ENCODE measurements at places on chromosomes 11 and 22.

DNA sequence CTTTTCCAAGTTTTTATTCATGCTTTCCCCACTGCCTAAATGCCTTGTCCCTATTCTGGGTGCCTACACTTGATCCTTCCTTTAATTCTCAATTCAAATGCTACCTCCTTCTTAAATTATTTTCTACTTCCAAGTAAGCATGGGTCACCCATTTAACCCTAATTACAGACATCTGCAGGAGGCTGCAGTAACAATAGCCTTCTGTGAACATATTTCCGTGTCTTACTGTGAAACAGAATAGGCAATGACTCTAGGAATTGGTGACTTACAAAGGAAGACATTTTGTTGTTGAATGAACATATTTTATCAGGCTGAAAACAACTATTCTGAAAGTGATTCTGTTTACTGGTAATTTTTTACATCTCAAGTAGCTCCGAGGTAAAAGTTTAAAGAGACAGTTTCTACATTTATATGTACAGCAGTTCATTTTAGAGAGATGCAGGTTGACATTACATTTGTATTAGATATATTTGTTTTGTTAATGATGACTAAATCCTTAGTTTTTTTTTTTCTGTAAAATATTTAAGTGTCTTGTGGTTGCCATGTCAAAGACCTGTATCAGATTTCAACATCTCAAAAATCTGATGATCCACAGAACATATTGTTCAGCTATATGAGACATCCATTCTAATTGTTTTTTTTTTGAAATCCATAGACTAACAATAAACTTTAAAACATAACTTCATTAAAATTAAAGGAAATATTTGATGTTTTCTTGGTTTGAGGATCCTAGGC, 316.8 kb downstream of the CASP12 start:
- H3K4me1 ChIP-seq, result no peaks in the 10 kb centered on the region
- no peak overlapping the region for H3K27ac ChIP-seq
- no peaks in the 10 kb centered on the region for H3K36me3 ChIP-seq
- DNase-seq, result no peak

GRCh38 chr11:29306527-29306926, 710.3 kb downstream of the KCNA4 start:
- no peaks in the 10 kb centered on the region for H3K36me3 ChIP-seq
- no peak overlapping the region for H3K4me3 ChIP-seq
- no peak for DNase-seq
- H3K27ac ChIP-seq, result no peak overlapping the region

DNA sequence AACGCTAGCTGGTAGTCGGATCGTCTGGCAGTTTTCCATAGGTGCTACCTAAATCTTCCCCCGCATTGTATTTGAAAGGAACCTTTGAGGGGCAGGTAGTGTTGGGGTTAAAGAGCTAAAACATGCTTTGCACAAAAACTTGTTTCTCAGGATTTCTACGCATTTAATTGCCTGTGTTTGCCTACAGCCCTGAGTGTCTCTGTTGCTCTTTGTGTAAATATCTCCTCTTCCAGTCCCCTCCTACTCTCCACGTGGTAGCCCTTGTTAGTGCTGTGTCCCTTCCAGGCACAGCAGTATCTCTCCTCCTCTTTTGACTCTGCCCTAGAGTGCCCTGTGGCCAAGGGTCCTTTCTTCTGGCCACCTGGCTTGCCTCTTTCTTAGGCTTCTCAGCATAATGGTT, 81.7 kb downstream of the BARX2 start:
- H3K27ac ChIP-seq, result no peak overlapping the region
- H3K4me1 ChIP-seq, result no peaks in the 10 kb centered on the region
- H3K36me3 ChIP-seq, result no peaks in the 10 kb centered on the region
- H3K4me3 ChIP-seq, result no peak overlapping the region
- DNase-seq, result no peak

GRCh38 chr11:20327377-20327935, 36.1 kb upstream of the HTATIP2 start:
- H3K4me1 ChIP-seq, result no peaks in the 10 kb centered on the region
- no peak for DNase-seq
- no peaks in the 10 kb centered on the region for H3K36me3 ChIP-seq
- H3K27me3 ChIP-seq, result peaks cover 3% of the 10 kb centered on the region
- no peak overlapping the region for H3K4me3 ChIP-seq

DNA sequence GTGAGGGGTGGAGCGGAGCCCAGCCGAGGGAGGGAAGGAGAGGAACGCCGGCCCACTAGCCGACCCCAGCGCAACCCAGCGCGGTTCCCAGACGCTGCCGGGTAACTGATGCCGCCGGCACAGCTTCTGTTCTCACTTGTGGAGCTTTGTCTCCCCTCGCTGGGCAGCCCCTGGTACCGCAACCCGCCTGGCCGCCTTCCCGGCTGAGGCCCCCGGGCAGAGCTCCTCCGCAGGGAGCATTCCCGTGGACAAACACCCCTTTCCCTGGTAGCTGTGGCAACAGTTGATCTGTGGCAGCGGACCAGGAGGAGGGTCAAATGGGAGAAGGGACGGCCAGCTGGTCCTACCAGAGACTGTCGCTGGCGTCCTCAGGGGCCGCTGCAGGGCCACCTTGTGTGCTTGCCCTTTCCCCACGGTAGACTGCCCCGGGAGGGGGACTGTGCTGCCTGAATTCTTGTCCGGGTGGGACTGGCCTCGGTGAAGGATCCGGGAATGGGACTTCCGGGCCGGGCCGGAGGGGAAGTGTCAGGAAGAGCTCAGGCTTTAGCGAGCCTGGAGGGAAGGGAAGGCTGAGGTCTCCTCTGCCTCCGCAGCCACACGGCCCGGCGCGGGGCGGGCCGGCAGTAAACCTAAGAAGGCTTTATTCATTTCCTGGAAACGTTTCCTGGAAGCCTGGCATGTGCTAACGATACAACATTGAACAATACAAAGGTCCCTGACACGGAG, 468.0 kb downstream of the OPCML start:
- H3K27me3 ChIP-seq, result peaks cover 14% of the 10 kb centered on the region
- no peak for DNase-seq
- H3K4me1 ChIP-seq, result no peaks in the 10 kb centered on the region
- no peak overlapping the region for H3K27ac ChIP-seq
- no peaks in the 10 kb centered on the region for H3K36me3 ChIP-seq
- H3K4me3 ChIP-seq, result no peak overlapping the region

DNA sequence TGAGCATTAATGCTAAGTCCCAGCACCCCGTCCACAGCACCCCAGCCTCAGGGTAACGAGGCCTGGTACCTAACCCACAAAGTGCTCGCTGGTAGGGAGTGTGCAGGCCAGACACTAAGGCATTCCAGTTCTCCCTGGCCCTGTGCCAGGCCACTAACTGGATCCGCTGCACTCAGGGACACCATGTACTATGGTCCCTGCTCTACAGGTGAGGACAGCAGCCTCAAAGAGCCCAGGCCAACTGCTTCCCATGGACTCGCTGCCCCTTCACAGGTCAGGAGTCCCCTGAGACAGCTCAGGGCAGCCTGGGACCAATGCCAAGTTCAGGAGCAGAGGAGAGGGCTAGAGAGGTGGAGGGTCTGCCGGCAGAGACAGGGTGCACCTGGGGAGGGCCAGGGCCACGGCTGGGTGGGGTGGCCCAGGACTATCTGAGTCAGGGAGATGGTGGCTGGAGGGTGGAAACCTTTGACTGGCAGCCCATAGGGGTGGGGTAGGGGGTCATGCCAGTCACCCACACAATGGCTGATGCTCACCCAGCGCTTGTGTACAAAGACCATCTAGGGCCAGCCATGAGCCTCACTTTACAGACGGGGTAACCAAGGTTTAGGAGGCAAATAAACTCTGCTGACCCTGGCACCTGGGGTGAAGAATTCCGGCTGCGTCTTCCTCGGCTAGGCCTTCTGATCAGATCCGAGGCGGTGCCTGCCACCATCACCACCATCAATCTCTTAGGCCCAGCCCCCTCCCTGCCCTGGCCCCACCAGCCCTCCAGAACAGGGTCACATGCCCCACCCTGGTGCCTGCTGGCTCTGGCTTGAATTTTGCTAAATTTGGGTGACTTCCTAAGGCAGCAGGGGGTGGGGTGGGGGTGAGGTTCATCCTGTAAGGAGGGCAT, 5.6 kb downstream of the OSBPL5 start:
- peaks cover 16% of the 10 kb centered on the region for H3K4me1 ChIP-seq
- no peak for DNase-seq
- no peak overlapping the region for H3K27ac ChIP-seq
- H3K4me3 ChIP-seq, result no peak overlapping the region
- H3K27me3 ChIP-seq, result no peaks in the 10 kb centered on the region

DNA sequence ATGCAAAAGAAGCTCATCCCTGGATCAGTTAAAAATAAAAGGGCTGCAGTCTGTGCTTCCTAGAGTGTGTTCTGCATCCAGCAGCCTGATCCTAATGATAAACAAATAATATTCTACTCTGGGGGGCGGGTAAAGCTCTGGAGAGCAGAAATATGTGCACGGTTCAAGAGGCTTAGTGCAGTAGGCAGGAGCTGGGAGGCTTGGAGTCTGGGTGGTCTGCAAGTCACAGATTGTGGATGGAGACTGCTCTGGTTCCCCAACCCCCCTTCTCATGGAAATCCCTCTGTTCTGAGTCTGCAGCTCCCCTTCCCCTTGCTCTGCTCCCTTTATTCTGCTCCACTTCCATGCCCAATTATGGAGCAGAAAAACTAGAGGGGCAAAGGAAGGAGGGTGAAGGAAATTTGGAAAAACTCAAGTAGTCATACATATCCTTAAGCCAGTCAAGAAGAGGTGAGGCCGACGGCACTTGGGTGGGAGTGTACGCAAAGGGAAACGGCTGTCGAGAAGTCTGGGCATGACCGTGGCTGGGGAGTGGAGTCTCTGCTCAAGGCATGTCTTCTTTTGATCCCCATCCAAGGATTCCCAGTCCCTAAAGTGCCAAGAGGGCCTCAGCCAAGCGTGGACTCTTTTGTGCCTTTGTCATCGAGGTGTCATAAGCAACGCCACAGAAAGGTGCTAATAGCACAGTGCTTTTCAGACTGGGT, 16.3 kb upstream of the CLMP start:
- no peaks in the 10 kb centered on the region for H3K27me3 ChIP-seq
- no peak overlapping the region for H3K27ac ChIP-seq
- no peak overlapping the region for H3K4me3 ChIP-seq
- no peak for DNase-seq
- H3K4me1 ChIP-seq, result no peaks in the 10 kb centered on the region
- H3K36me3 ChIP-seq, result no peaks in the 10 kb centered on the region

DNA sequence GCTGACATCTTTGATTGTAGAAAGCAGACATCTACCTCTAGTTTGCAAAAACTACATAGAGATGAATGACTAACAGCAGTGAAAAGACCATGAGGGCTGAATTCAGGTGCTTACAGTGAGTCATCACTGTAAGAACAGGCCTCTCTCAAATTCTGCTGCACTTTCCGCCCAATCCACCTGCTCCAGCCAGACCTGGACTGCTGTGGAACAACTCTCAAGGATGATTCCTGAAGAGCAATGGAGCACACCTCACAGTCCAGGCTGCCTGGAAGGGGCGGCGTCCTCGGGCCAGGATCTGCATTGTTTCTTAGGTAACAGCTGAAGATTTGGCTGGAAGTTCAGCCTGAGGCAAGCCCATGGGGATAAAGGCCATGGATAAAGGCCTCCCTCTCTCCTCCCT, 15.1 kb downstream of the APOL2 start:
- H3K27me3 ChIP-seq, result no peaks in the 10 kb centered on the region
- H3K27ac ChIP-seq, result no peak overlapping the region
- peaks cover 3% of the 10 kb centered on the region for H3K4me1 ChIP-seq
- DNase-seq, result no peak
- H3K4me3 ChIP-seq, result no peak overlapping the region
- H3K36me3 ChIP-seq, result peaks cover 18% of the 10 kb centered on the region

DNA sequence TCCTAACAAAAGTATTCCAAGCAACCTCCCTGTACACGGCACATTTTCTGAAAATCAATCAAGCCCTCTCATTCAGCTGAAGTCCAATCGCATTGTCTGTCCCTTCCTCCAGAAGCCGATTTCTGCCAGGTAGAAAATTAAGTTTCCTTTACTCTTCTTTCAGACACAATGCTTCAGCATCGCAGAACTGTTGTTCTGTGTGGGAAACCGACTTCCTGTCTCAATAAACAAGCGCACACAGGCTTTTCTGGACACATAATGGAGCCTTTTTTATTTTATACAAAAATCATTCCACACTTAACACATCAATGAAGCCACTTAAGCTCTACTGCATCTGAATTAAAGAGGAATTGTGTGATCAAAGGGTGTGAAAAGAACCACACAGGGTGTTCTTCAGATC, 75.6 kb downstream of the BLID start:
- DNase-seq, result no peak
- no peaks in the 10 kb centered on the region for H3K36me3 ChIP-seq
- no peaks in the 10 kb centered on the region for H3K4me1 ChIP-seq
- no peak overlapping the region for H3K27ac ChIP-seq
- H3K4me3 ChIP-seq, result no peak overlapping the region
- no peaks in the 10 kb centered on the region for H3K27me3 ChIP-seq

DNA sequence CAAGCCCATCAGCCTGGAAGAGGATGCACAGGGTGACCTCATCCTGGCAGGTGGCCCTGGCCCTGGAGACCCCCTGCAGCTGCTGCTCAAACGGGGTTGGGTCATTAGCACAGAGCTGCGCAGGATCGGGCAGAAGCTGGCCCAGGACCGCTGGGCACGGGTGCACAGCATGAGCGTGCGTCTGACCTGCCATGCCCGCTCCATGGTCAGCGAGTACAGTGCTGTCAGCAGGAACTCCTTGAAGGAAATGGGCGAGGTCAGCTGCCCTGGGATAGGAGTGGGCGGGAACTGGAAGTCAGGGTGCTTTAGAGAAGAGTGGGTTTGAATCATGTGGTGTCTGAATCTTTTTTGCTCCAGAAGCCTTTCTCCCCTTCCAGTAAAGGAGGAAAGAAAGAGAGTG, 61.1 kb downstream of the INSC start:
- H3K36me3 ChIP-seq, result no peaks in the 10 kb centered on the region
- no peak overlapping the region for H3K4me3 ChIP-seq
- no peak overlapping the region for H3K27ac ChIP-seq

DNA sequence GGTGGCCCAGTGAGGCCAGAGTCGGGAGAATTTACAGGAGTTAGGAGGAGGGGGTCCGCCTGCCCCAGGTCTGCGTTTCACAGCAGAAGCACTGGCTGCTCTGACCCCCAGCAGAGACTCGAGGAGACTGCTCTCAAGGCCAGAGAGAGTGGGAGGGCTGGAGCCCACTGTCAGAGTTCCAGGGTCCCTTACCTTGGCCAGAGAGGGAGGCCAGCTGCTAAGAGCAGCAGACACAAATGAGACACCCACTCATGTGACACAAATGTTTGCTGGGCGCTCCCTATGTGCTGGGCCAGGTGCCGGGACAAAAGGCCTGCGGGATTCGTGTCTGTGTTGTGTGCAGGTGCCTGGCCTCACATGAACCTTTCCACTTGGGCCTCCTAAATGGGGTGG, 2.8 kb upstream of the TNFRSF13C start:
- no peak for DNase-seq
- no peak overlapping the region for H3K27ac ChIP-seq
- no peak overlapping the region for H3K4me3 ChIP-seq
- H3K36me3 ChIP-seq, result no peaks in the 10 kb centered on the region
- H3K4me1 ChIP-seq, result peaks cover 30% of the 10 kb centered on the region

All from CD4-positive, alpha-beta T cell (primary cell).